COR-L47 (cell line): ENCODE measurements at places on chromosomes 4 and X.
A peak's percentile ranks its signal among the peaks of the same experiment; 100 is the strongest.

GRCh38 chr4:1505511-1506460 is 99.5 kb upstream of the NKX1-1 start:
- no peak for DNase-seq

GRCh38 chr4:168485156-168485910 is 5.0 kb upstream of the DDX60L start:
- DNase-seq, result no peak

DNA sequence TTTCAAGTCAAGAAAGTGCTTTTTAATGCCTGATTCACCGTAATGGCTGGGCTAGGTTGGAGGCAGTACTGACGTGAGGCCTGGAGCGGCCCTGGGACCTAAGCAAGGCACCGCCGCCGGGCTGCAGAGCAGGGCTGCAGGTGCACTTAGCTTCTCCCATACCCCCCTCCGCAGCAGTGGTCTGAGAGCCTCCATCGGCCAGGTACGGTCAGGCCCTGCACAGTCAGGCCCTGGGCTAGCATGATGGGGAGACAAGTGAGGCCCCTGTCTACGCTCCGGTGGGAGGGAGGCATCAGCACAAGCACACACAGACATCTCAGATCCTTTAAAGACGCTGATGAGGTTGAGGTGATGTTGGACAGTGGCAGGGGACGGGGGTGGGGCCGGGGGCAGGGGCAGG is 4.7 kb downstream of the MAEA start:
- DNase-seq, result no peak

DNA sequence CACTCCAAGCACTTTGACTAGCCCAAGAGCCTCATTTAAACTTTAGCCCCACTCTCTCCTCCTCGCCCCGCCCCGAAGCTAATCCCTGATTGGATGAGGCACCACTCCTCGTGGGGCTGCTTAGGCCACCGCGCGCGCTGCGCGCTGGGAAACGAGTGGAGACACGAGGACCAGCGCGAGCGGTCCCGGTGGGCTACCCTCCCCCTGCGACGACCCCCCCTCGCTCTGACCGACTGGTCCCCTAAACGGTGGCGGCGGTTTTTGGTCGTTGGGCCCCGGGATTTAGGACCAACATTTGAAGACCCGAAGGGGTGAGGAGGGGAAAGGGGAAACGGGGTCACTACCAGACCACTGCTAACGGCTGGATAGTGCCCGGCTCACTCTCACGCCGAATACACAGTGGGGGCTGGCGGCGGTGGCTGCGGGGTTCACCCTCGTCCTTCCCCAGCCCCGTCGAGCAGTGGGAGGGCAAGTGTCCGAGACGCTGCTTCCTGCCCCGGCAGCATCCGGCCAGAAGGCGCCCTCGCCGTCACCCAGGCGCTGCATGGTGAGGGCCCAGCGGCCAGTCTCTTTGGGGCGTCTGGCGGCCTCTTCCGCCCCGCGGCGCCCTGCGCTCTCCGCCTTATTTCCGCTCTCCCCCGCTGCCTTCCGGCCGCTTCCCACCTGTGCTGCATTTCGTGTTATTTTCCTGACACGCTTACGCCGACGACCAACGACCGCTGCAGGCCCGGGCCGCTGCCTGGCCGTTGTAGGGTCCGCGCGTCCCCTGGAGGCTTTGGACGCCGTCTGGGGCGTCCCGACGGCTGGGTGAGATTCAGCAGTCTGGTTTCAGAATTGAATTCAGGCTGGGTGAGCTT is at the start of gene RBM46:
Gene RBM46 (plus strand): TSS at position 147 of the 857 bp plus-strand sequence. CDS start 15,481 bp downstream, outside the sequence.
- no peak for DNase-seq

DNA sequence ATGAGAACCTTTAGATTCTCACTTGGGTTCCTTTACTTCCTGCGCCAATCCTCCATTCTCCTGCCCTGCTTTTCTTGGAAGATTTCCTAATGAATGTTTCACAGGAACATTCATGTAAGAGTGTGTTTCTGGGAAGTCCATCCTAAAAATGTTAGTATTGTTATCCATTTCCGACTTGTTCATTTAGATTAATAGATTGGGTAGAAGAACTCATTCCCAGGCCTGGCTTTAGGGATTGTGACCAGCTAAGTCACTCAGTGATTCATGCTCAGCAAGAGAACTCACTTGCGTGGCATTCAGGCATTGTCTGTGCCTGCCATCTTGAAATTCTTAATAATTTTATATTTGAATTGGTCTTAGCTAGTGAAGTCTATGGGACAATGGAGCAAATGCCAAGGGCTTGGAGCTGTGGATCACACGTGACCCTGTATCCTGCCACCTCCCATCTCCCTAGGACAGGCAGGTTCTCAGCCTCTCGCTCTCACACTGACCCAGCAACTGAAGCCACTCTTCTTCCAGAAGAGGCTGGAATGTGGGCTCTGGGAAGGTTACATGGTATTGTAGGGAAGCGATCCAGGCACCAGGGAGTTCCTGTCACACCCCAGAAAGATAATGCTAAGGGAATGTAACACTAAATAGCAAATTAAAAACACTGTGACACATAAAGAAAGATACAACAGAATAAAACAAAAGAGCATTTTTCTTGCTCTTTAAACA is 562.1 kb downstream of the TMA16 start:
- DNase-seq, result no peak

GRCh38 chr4:513327-513726 is 14.3 kb downstream of the PIGG start:
- no peak for DNase-seq

- DNase-seq, result no peak
Measured at GRCh38 chr4:147418226-147418625, 62.7 kb upstream of the EDNRA start.

DNA sequence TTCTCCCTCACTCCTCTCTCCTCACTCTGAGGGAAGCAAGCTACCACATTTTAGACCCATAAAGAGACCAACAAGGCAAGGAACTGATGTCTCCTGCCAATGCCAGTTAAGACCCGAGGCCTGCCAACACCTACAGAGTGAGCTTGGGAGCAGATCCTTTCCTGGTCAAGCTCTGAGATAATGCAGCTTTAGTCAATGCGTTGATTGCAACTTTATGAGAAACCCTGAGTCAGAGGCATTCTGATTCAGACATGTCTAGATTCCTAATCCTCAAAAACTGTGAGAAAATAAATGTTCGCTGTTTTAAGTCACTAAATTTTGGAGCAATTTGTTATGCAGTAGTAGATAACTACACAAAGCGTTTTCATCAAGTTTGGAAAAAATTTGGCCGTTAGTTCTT is 115.5 kb downstream of the JADE1 start:
- no peak for DNase-seq

GRCh38 chrX:47222751-47223350 is 4.4 kb downstream of the CDK16 start:
- no peak for DNase-seq

GRCh38 chrX:129323115-129323514 is 200.2 kb downstream of the SMARCA1 start:
- DNase-seq, result no peak

DNA sequence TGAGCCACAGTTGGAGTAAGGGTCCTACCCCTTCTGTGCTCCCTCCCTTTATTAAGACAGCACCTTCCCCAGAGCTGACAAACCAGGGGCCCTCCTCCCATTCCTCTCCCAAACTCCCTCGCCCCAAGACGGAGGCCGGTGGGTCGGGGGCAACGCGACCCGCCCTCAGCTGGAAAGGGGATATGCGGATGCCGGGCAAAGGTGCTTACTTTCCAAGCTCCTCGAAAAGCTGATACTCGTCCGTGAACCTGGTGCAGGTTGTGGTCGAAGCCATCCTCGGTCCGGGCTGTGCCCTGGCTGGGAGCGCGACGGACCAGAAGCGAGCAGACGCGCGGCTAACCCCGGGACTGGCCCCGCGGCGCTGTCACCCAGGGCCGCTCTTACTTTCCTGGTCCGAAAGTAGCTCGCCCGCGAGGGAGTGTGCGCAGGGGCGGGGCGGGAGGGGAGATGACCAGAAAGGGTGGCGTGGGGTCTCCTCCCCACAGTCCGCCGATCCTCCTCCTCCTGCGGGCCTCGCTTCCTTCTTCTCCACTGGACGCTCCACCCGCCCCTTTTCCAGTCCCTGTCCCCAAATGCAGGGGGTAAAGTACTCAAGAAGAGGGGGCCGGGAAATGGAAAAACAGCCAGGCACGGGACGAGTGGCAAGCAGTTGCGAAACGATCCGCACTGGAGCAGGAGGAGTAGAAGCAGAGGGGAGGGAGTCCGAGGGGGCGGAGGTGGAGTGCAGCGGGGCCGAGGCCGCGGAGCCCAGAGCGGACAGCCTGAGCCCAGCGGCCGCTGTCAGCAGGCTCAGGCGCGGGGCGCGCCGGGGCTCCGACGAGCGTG is 531 bp downstream of the CAMK2D start:
- DNase-seq, result peak; percentile 45

- DNase-seq, result no peak
Measured at GRCh38 chr4:186010821-186011220, 58.1 kb upstream of the TLR3 start.

DNA sequence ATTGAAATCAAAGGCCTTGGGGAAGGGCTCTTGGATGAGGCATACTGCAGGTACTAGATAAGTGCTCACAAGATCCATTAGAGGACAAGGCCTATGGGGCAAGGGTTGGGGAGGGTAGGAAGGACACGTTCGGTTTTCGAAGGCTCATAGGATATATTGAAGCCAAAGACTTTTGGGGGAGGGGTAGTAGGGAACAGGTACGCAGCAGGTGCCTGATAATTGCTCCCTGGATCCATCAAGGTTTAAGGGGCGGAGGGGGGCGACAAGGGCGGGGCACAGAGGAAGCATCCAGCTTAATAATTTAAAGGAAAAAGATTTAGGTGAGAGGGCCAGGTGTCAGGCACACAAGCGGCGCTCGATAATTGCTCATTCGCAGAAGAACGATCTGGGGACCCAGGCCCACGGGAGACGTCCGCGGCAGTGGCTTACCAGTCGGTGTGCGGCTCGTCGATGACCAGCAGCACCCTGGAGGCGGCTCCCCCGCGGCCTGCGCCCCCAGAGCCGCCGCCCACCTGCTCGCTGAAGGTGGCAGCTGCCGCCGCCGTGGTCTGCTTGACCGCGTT is 653 bp downstream of the SYN1 start:
- no peak for DNase-seq

DNA sequence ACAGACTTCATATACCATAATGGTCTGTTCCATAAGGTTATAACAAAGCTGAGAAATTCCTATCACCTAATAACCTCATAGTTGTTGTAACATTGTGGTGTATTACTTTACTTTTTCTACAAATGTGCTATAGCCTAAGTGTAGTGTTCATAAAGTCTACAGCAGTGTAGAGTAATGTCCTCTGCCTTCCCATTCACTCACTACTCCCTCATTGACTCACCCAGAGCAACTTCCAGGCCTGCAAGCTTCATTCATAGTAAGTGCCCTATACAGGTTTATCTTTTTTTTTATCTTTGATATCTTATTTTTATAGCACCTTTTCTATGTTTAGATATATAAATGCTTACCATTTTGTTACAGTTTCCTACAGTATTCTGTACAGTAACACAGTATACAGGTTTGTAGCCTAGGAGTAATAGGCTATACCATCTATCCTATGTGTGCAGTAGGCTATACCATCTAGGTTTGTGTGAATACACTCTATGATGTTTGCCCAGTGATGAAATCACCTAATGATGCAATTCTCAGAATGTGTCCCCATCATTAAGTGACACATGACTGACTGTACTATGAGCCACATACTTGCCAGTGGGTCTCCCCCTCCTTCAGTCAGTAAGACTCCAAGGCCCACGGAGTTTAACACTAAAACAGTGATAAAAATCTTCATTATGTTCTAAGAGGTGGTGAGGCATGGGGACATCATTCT is 299.9 kb downstream of the UNC5C start:
- DNase-seq, result no peak

DNA sequence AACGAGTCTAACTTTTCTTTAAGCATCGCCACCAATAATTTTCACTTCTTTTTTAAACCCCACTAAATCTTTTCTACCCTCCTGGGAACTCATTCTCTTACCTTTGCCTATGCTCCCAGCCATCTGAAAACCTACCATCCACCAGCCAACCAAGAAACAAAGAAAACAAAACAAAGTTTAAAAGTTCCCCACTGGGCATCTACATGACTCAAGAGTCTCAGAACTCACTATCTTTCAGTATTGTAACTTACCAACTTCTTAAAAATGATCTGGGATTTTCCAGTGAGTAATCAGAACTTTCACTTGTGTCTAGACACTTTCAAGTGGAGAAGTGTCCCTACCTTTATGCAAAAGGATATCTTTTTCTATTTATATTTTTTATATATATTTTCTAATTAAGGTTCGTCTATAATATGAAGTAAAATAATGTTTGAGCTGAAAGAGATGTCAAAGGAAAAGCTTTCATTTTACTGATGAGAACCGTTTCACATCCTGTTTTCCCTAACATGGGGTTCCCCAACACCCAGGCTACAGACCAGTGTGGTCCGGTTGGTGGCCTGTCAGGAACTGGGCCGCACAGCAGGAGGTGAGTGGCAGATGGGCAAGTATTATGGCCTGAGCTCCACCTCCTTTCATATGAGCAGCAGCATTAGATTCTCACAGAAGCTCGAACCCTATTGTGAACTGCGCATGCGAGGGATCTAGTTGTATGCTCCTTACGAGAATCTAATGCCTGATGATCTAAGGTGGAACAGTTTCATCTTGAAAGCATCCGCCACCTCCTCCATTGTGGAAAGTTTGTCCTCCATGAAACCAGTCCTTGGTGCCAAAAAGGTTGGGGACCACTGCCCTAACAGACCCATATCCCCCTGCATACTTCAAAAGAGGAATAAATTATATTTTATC is 9.8 kb upstream of the TIGD2 start:
- no peak for DNase-seq

DNA sequence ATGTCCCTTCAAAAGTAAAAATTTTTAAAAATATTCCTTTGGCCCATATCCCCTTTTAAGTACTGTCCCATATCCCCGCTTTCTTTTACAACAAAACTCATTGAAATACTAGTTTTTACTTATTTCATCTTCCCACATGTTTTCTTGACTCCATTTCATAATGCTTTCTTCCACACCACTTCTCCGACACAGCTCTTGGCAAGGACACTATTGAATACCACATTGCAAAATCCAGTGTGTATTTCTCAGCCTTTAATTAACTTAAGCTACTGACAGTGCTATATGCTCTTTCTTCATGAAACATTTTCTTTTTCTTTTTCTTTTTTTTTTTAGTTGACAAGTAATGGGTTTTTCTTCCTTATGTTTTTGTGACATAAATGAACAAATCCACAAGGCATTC is 28.8 kb downstream of the PRDM8 start:
- no peak for DNase-seq

- DNase-seq, result no peak
Measured at GRCh38 chr4:163090997-163091684, 75.5 kb downstream of the NAF1 start.

GRCh38 chrX:25337841-25338240 is 322.1 kb upstream of the ARX start:
- DNase-seq, result no peak

- DNase-seq, result no peak
Measured at GRCh38 chr4:59615316-59615715, 1584.8 kb upstream of the ADGRL3 start.
